Fibroblast of villous mesenchyme (primary cell): ENCODE measurements at places on chromosomes 2 and 18. TPM values are rescaled to one million over a fixed set of nuclear protein-coding genes. Genes with fewer than 3 reads are reported as not detected.

The DSG1 gene
- not detected in 2 replicates for total RNA-seq

The PDE1A gene
- total RNA-seq, result 1.7 and 1.9 TPM in 2 replicates

The KIAA2012 gene
- total RNA-seq, result under 0.01 TPM in 2 replicates

The CHRNG gene
- total RNA-seq, result not detected in 2 replicates

The FSIP2 gene
- total RNA-seq, result under 0.01 and 0.86 TPM in 2 replicates

The WNT6 gene
- total RNA-seq, result not detected in 2 replicates

The MBD5 gene
- 20.6 and 35.0 TPM in 2 replicates for total RNA-seq

The GPBAR1 gene
- under 0.01 TPM in 1 of 2 replicates, not detected in the other for total RNA-seq

The ITGA6 gene
- 58.0 and 131 TPM in 2 replicates for total RNA-seq

The GPR45 gene
- total RNA-seq, result not detected in 2 replicates

The CDCA7 gene
- total RNA-seq, result 5.5 and 5.6 TPM in 2 replicates

DNA sequence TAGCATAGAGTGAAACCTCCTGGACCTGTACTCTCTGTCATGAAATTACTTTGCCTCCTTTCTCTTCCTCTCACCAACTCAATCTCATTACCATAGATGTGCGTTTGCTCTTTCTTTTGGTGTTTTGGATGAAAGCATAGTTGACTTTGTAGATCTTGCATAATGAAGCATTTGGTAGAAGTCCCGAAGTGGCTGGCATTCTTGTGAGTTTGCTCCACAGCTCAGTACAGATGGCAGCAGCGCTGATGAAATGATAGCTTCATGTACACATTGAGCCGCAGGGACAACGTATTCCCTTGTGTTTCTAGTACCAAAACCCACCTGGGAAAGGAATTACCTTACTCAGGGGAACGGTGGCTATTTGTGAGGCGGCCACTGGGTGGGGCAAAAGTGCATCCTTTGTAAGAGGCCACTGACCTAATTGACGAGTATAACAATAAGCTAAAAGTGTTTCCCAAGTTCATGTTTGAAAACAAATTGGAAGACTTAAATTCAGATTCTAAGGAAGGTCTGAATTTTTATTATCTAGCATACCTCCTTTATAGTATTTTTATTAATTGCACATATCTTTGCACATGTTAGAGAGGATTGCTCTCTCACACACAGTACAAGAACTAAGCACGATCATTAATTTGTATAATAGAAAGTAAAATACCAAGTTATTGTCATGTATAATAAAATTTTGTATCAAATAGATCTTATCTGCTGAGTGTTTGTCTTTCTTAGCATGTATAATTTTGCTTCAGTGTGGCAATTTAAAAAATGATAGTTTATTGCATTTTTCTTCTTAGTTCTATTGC is 25.4 kb upstream of the CDH7 start:
- no peak for DNase-seq

DNA sequence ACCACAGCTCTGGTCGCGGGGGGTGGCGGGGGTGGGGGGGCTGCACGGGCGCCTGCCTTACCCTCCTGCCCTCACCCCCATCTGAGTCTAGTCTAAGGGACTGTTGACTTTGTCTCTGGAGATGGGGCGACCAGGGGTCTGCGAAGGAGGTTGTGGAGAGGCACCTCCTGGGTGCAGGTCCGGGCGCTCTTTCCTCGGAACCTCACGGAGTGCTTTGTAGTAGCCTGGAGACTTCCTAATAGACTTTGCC is 141.3 kb downstream of the MEIS1 start:
- DNase-seq, result no peak

DNA sequence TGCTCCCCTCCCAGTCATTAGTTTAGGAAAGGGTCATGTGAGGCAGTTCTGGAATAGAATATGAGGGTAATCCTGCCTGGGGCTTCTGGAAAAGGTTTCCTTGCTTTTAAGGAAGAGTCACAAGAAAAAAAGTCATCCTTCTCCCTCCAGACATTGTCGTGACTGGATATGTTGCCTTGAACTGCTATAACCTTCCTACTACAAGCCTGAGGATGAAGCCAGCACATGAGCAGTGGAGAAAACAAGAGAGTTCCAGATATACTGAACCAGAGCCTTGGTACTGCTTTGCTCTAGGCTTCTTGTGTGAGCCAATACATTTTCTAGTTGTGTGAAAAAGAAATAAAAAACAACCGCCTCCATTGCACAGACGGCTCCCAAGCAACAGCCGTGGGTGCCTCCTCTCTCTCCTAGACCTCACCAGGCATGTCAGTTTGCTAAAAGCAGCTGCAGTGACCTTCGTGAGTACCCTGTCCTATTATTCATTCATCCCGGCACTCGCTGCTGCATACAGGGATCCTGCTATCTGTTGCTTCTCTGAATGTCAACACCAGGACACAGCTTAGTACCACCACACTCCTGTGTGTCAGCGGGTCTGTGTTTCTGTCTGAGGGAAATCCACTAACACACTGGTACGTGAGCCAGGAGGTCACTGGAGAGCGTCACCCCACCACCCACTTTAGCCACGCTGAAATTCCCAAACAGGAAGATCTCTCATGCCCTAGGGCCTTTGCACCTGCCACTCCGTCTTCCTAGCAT is 186.7 kb downstream of the KLHL29 start:
- DNase-seq, result no peak

DNA sequence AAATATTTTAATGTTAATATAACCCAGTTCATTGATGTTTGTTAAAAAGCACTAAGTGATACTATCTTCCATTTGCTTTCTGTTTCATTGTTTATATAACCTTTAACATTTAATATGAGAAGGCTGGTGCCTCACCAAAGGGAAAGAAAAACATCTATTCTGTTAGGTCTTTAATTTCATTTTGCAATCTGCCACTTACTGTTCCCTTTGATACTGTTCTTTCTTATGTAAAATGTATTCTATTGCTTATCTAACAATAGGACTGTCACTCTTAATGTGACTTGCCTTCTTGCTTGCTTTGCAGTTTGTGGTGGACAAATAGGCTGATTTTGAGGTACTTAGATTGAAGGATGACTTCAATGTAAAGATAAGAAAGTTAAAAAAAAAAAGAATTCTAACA is 1666.1 kb upstream of the DDX18 start:
- no peak for DNase-seq

DNA sequence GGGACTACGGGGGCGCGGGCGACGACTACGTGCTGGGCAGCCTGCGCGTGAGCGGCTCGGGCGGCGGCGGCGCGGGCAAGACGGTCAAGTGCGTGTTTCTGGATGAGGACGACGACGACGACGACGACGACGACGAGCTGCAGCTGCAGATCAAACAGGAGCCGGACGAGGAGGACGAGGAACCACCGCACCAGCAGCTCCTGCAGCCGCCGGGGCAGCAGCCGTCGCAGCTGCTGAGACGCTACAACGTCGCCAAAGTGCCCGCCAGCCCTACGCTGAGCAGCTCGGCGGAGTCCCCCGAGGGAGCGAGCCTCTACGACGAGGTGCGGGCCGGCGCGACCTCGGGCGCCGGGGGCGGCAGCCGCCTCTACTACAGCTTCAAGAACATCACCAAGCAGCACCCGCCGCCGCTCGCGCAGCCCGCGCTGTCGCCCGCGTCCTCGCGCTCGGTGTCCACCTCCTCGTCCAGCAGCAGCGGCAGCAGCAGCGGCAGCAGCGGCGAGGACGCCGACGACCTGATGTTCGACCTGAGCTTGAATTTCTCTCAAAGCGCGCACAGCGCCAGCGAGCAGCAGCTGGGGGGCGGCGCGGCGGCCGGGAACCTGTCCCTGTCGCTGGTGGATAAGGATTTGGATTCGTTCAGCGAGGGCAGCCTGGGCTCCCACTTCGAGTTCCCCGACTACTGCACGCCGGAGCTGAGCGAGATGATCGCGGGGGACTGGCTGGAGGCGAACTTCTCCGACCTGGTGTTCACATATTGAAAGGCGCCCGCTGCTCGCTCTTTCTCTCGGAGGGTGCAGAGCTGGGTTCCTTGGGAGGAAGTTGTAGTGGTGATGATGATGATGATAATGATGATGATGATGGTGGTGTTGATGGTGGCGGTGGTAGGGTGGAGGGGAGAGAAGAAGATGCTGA is 1.4 kb downstream of the SOX11 start:
- no peak for DNase-seq

DNA sequence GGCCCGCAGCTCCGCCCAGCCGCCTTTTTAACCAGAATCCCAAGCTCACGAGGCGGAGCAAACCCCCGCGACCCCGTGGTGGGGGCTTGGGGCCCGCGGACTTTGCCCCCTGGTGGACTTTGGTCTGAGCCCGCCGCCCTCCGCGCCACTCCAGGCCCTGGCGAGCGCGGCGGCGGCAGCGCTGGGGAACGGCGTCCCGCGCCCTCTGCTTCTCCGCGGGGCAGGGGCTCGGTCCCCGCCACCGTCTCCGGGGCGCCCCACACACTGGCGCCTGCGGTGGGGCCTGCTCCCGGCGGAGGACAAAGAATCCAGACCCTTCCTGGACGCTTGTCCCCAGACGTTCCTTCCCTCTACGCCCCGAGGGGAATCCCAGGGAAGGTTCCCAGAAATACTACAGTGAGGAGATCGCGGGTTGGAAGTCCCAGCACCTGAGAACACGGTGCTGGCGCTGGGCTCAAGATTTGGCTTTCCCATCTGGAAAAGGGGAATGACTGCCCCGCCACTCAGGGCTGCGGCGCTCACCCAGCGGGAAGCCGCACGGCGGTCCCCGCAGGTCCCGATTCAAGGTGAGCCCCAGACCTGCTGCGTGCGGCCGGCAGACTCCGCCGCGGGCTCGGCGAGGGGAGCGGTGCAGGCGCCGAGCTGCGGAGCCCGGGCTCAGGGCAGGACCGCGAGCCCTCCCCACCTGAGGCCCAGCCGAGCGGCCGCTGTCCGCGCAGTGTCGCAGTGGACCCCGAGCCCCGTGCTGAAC is at the start of gene HAAO:
Gene HAAO (minus strand): TSS at position 1 of the 751 bp plus-strand sequence. CDS start 47 bp downstream, outside the sequence.
- DNase-seq, result no peak

GRCh38 chr2:132615329-132616085 is 54.5 kb downstream of the LYPD1 start:
- DNase-seq, result no peak

DNA sequence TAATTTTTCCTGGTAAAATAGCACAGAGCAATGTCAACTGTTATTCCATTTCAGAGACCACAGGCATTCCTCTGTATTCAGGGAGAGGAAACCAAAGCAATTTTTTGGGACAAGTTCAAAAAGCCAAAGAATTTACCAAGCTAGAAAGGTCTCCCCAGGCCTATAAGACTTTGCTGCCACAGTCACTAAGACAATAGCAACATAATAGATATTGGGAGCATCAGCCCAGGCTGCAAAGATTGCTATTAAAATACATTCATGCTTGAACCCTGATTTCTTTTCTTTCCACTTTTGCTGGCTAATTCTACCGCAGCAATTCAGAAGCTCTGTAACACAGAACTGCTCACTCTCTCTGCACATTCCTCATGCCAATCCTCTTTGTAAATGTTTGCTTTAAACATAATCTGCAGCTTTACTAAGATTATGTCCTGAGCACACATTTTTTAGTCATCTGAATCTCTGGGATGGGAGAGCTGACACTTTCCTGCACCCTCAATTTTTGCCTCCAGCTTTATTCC is 76.3 kb downstream of the CLHC1 start:
- DNase-seq, result peak; percentile 81

DNA sequence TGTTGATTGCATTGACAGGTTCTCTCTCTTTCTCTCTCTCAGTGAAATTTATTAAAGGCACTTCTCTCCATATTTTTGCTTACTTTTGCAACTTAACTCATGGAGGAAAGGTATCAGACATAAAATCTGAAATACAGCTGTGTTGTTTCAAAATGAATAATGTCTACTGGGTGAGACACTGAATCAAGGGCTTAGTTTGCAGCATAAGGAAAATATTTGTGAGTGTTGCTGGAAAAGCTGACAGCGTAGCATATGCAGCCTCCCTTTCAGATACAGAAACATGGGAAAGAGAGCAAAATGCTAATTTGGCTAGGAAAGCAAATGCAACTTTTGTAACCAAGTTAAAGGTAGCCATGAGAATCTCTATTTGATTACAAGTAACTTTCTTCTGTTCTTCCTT is 81.5 kb upstream of the COL3A1 start:
- peak; percentile 83 for DNase-seq

DNA sequence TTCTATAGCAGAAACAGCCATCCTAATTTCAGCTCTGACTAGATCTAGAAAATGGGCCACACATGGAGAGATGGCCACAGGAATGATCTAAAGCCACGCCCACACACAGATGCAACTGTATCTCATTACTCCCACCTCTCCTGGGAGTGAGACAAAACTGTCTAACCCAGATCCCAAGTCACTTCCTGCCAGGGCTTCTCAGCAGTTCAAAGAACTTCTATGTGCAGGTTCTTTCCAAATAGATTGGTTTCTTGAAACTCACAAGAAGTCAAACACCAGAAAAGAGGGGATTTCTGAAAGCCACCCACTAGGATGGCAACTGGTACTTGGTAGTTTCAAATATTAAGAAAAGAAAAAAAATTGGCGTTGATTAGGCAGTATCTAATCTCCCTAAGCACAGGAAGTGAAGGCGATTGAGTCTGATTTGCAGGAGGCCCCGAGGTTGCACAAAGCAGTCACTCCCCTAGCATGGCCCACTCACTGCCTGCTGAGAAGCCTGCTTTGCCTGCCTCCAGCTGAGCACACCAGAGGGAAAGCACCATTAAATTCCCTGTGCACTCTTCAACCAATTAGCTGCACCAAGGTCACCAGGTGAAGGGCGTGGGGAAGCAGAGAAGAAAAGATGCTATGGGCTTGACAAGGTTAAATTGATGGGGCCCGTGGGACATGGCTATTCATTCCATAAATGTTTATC is 51.1 kb downstream of the PAPOLG start:
- peak; percentile 61 for DNase-seq

- peak; percentile 82 for DNase-seq
Observed at GRCh38 chr18:23994361-23994902, 20.1 kb upstream of the TTC39C start.

GRCh38 chr2:10613263-10613662 is 76.5 kb downstream of the NOL10 start:
- no peak for DNase-seq

DNA sequence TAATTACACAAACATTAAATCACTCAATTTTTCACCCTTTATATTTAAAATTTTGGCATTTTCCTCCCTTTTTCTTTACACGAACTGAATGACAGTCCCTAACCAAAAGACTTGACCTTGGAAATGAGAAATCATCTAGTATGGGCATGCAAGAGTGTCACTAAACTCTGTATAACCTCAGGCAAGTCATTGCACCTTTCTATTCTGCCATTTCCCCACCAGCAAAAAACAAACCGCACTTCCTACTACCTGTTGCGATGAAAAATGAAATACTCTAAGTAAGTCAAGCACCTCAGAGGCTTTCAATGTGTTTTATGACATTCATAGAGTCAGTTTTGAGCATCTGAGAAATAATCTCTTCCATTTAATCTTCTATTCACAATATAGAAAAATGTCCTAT is 44.1 kb downstream of the ANKRD44 start:
- DNase-seq, result no peak

DNA sequence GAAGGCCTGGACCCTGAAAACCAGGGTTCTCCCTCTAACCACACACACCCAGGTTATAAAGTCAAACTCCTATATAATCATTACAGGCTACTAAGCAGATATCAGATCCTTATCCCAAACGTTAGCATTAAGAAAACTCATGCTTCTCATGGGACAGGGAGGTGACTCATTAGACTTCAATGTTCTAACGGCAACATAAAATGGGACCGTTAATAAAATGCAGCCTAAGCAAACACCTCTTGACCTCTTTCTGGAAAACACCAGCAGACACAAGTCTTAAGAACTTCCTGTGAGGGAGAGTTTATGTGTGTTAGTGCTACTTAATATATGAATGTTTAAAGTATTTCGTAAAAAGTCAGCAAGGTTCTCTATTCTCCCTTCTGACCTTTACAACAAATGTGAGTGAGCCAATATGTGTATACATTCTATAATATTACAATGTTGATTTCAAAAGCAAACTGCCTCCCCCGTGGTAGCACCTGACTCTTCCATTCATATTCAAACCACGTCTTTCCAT is 31.7 kb downstream of the LPIN2 start:
- peak; percentile 99 for DNase-seq
